ENCODE measurements at places on chromosomes 5 and 9. TPM values are rescaled to one million over a fixed set of nuclear protein-coding genes. Genes with fewer than 3 reads are reported as not detected.

DNA sequence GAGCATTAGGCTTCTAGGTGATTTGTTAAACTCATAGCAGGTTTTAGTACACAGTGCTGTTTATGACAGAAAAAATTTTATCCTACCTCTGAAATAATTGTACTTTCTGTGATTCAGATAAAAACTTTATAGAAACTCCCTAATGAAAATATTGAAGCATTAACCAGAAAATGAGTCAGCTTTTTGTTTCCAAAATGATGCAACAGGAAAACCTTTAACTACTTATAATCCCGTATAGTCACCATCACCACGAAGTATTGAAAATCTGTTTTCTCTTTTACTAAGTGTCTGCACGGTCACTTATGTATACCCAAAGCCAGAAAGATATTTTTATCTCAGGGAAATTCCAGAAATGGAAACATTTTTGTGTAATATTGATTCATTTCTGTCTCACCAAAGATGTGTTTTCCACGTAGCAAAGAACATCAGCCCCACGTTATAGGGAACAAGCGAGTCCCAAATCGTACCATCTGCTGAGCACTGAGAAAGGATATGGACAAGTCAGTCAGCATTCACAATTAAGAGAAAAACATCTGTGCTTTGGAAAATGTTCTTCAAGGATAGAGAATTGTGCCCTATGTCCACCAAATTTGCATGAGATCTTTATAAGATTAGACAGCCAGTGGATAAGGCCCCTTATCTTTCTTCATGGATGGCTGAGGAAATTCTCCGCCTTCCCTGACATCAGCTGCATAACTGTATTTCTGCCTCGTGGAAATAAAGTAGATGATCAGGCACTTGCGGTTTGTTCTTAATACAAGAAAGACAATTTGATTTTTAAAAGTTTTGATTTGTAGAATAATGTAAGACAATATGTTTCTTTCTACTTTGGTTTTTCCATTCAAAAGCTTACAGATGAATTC, 41.9 kb downstream of the TNFAIP8 start:
- no peaks in the 10 kb centered on the region for H3K36me3 ChIP-seq
- no peak for DNase-seq
- no peak overlapping the region for H3K4me3 ChIP-seq
- peaks cover 5% of the 10 kb centered on the region for H3K4me1 ChIP-seq

DNA sequence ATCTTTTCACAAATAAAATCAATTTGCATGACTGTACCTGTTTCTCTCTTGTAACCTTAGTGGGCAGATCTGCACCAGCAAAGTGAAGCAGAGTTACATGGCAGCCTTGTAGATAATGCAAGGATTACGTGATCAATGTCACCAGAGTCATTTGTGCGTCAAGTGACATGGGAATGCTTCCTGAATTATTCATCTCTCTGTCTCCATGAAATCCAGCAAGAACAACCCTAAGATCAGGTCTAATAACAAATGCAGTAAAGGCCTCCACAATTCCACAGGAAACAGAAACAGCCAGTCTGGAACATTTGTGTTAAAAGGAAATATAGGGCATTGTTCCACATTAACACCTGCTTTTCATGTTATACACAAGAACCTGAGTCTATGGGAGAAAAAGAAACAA, 7.8 kb downstream of the GZMA start:
- H3K4me3 ChIP-seq, result no peak overlapping the region
- DNase-seq, result no peak
- H3K27ac ChIP-seq, result no peak overlapping the region
- H3K36me3 ChIP-seq, result no peaks in the 10 kb centered on the region
- peaks cover 6% of the 10 kb centered on the region for H3K4me1 ChIP-seq

DNA sequence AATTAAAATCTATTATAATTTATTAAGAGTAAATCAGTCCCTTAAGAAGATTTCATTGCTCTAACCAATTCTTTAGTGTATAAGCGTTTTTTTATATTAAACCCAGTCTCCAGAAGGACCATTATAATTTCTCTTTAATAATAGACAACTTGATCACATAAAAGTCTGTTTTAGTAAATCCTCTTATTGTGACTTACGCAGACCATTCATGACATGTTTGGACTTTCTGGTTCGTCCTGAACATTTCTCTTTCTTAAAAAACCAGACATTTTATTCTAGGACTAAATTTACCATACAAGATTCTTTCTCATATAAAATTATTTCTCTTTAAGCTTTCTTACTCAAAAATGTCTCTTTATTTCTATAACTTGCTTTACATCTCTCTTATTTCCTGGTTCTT, 196.2 kb upstream of the RAI14 start:
- no peaks in the 10 kb centered on the region for H3K27me3 ChIP-seq
- H3K4me3 ChIP-seq, result no peak overlapping the region
- no peak overlapping the region for H3K27ac ChIP-seq
- no peak for DNase-seq
- no peaks in the 10 kb centered on the region for H3K4me1 ChIP-seq

- H3K27ac ChIP-seq, result no peak overlapping the region
- H3K4me1 ChIP-seq, result peaks cover 15% of the 10 kb centered on the region
- no peaks in the 10 kb centered on the region for H3K36me3 ChIP-seq
Observed at GRCh38 chr9:117826837-117827236, 122.6 kb downstream of the TLR4 start.

DNA sequence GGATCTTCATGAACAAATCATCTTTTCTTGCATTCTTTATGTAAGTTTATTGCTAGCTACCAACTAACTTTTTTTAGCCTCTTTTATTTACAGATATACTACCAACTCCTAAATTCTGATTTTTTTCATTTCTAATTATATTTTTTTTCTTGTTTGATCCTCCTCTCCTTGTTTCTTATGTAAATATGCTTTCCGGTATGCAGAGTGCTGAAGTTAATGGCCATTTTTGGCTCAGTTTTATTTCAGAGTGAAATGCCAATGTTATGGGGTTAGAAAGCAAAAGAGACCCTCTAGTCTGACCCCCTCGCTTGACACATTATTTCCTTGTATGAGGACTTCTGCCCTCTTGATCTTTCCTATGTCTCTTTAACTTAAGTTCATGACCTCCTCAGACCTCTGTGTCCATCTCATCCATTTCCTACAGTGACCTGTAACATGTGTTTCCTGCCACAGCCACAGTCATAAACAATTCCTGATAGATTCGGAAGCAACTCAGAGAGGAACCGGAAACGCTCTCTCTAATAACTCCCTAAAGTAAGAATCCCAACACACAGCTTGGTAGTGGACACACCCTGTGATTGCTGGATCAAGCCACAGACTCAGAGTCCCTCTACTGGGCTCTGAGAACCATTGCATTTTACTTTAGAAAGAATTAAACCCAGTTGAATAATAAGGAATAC, 42.9 kb upstream of the AFAP1L1 start:
- peaks cover 3% of the 10 kb centered on the region for H3K27me3 ChIP-seq
- H3K4me1 ChIP-seq, result no peaks in the 10 kb centered on the region
- peak; percentile 62 for DNase-seq

DNA sequence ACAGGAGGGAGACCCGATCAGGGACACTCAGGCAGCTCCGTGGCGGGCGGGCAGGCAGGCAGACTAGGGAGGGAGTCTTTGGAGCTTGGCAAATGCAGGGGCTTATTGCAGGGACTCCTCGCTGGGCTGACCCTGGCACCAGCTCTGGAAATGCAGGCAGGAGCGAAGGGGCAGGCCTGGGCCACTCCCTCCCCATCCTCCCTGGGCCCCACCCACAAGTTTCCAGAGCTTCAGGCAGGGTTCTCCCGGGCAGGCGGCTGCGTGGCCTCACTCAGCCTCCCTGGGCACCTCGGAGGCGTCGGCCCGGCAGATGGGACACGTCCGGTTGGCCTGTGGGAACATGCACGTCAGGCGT, 8.5 kb downstream of the RNF44 start:
- H3K36me3 ChIP-seq, result no peaks in the 10 kb centered on the region
- H3K27ac ChIP-seq, result no peak overlapping the region
- no peaks in the 10 kb centered on the region for H3K4me1 ChIP-seq
- no peak for DNase-seq

- H3K27me3 ChIP-seq, result no peaks in the 10 kb centered on the region
- no peak overlapping the region for H3K4me3 ChIP-seq
- no peaks in the 10 kb centered on the region for H3K36me3 ChIP-seq
- H3K27ac ChIP-seq, result no peak overlapping the region
Observed at GRCh38 chr9:92762196-92762595, 2.4 kb downstream of the BICD2 start.

The ANKRD34B gene
- 0.77 TPM for total RNA-seq

The PAEP gene
- total RNA-seq, result not detected

The PDE6A gene
- total RNA-seq, result not detected

The PRR16 gene
- total RNA-seq, result not detected

The FOXD4 gene
- total RNA-seq, result not detected

The CDC20B gene
- not detected for total RNA-seq

The CNTFR gene
- total RNA-seq, result 37.2 TPM

The ZNF883 gene
- total RNA-seq, result 11.5 TPM

The XRCC4 gene
- total RNA-seq, result 25.3 TPM
